ENCODE measurements at places on chromosomes 1 and 21. TPM values are rescaled to one million over a fixed set of nuclear protein-coding genes. Genes with fewer than 3 reads are reported as not detected.

SSU72 gene
- total RNA-seq: 47.9 TPM

MAP3K6 gene
- total RNA-seq: 2.0 TPM

ACBD3 gene
- total RNA-seq: 53.4 TPM

RAB7B gene
- 0.10 TPM for total RNA-seq

AVPR1B gene
- not detected for total RNA-seq

PCP4 gene
- not detected for total RNA-seq

MSH4 gene
- total RNA-seq: 0.31 TPM

ID3 gene
- 47.3 TPM for total RNA-seq

LRRC41 gene
- total RNA-seq: 20.1 TPM

SMAP2 gene
- total RNA-seq: 201 TPM

CHI3L1 gene
- 0.94 TPM for total RNA-seq

GPR61 gene
- 0.94 TPM for total RNA-seq

ZNF695 gene
- 0.52 TPM for total RNA-seq

PRDM16 gene
- total RNA-seq: not detected

KLHDC9 gene
- not detected for total RNA-seq

FMO5 gene
- total RNA-seq: 3.5 TPM

NUDT4B gene
- 34.0 TPM for total RNA-seq

SERINC2 gene
- 1.4 TPM for total RNA-seq

SPTA1 gene
- not detected for total RNA-seq

HRNR gene
- total RNA-seq: under 0.01 TPM

B3GALT2 gene
- 0.31 TPM for total RNA-seq

CAMSAP2 gene
- total RNA-seq: 2.7 TPM

ORC1 gene
- total RNA-seq: 2.4 TPM

OR6K3 gene
- total RNA-seq: not detected

COA7 gene
- 1.8 TPM for total RNA-seq

RPL5 gene
- 1,966 TPM for total RNA-seq

Data from mononuclear cell (primary cell).